ENCODE measurements at places on chromosomes 1 and 21.
A peak's percentile ranks its signal among the peaks of the same experiment; 100 is the strongest.

- peak; percentile 42 for DNase-seq
These were observed 341.8 kb downstream of the RYR2 start for GRCh38 chr1:237383791-237384190.

DNA sequence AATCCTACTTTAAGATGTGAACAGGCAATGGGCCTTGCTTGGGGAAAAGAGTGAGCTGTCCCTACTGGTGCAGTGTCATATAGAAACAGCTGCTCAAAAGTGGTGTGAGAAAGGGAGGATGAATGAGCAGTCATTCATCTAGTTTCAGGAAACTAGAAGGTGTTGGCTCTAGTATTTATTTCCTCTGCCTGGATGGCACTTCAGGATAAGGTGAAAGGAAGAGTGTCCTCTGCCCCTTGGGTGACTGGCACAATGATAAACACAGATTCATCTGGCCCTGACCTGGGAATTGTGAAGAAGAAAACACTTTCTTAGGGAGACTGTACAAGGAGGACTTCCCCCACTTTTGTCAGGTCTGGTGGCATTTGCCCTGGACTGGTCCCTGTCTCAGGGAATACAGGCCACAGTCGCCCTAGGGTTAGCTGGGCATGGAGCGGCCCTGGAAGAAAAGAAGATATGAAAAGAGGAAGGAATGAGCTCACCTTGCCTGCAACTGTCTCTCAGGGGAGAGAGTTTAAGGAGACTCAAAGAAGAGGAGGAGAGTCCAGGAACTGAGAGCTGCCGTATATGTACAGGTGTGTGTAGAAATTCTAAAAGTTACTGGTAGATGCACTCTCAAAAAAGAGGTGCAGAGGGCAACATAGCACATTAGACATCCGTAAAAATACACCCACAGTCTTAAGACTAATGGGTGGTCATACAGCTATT is 13.8 kb upstream of the NMNAT2 start:
- DNase-seq = no peak

GRCh38 chr1:100575406-100575805 is 37.5 kb downstream of the GPR88 start:
- no peak for DNase-seq

DNA sequence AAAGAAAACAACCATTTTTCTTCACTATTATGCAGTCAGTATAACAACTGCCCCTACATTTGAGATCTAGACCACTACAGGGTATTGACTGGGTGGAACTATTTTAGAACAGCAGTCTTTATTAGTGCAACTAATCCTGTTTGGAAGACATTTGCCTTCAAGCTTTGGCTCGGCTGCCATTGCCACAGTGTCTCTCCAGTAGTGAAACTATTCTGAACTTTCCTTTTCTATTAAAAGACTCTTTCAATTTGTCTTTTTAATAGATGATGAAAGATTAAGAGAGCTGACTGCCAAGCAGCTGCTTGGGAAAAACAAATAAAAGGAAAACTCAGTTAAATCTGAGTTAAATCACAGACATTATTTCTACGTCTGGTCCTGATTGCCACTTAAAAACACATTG is 49.3 kb downstream of the LPGAT1 start:
- DNase-seq = no peak

DNA sequence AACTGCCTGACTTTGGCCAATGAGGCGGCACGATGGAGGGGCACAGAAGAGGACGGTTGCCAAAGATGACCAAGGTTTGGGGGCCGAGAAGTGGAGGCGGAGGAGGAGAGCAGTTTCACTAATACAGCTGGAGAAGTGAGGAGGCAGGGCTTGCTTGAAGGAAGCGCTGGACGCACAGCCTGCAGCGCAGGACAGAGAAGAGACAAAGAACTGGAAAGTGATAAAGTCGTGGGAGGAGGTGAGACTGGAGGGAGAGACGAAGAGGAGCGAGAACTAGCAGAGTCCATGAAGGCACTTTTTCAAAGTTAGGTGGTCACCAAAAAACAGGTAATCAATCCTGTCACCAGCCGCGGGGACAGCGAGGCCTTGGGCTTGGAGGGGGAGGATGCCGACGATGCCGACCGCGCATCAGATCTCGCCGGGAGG is 771 bp downstream of the PACC1 start:
- DNase-seq = peak; percentile 65

GRCh38 chr1:208170252-208170651 is 73.9 kb downstream of the PLXNA2 start:
- no peak for DNase-seq

GRCh38 chr1:183841950-183842794 is 37.3 kb downstream of the RGL1 start:
- peak; percentile 96 for DNase-seq

DNA sequence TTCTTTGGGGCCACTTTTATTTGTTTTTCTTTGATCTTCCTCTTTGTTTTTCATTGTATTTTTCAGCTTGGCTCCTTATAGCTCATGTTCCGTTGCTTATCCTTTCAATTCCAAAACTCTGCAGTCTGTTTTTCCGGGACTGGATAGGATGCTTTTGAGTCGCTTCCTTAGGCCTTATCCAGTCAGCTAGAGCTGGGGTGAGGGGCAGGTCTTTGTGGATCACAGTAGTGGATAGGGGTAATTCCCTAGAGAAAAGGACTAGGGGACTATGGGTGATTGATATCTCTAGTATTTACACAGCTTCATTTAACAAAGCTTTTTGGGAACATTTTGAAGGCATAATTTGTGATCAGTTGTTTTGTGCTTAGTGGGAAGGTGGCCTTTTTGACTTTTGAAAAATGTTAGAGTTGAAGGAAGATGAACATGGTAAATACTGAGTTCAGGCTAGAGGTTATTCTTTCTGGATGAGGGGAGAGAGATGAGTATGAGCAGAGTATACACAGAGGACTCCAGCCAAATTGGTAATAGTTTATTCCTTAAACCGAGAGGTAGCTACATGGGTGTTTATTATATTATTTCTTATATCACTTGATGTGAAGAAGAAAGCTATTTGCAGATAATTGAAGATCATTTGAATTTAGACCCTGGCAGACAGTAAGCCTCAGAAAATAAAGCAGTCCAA is 22.5 kb downstream of the CEP350 start:
- DNase-seq = no peak

GRCh38 chr1:69639159-69639558 is 71.4 kb downstream of the LRRC7 start:
- no peak for DNase-seq

DNA sequence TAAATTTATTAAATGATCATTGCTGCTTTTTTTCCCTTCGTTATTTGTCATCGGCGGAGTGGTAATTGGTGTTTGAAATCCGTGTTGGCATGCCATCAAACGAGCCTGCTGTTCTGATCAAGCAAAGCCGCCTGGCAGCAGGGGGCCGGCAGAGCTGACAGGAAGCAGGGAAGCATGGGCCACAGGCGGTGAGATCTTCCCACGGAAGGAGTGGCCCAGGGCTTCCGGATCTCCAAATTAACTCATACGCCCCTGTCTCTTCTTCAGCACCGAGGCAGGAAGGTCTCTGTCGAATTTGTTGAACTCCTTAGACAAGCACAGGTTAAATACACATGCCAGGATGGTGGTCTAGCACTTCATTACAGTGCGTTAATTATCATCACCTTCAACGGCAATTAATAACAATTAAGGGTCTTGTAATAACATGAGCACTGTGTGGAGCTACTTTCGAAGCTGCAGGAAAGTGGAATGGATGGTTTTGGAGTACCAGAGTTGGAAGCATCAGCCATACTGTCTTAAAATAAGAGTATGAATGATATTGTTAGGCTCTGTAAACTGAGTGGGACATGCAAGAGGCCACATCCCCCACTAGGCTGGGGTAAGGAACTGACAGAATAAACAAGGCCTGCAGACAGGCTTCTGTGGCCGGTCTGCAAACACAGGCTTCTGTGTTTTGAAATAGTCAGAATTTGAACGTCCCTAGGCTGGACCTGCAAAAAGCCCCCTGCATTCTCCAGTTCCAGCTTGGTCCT is 199.4 kb upstream of the DAB1 start:
- peak; percentile 67 for DNase-seq

GRCh38 chr1:82830690-82831380 is 1030.1 kb downstream of the ADGRL2 start:
- no peak for DNase-seq

DNA sequence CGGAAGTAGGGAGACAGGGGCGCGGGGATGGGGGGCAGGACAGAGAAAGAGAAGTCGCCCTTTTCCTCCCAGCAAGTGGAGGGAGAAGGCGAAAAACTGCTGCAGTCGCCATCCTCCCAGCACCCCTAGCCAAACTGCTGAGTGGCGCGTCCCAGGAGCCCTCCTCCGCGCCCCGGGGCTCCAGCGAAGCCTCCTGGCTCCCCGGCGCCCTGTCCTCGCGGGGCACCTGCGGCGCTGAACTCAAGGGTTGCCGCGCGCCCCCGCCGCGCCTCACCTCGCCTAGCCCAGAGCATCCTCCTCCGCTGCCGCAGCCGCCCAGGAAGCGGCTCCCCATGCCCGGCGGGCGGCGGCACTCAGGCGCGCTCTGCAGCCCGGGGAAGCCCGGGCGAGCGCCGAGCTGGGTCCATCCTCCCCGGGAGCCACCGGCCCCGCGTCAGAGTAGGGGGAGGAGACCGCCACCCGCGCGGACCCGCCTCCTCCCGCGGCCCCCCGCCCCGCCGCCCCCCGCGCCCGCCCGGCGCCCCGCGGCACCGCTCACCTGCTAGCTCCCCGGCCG is at the start of gene DAB1:
DAB1 (minus strand) TSS at position 405 of the 556 bp plus-strand sequence. CDS start 133,030 bp downstream, outside the sequence.
- DNase-seq = peak; percentile 43

- peak; percentile 35 for DNase-seq
These were observed 294.2 kb downstream of the KIF26B start for GRCh38 chr1:245448975-245449431.

- peak; percentile 89 for DNase-seq
These were observed 101.5 kb downstream of the CASZ1 start for GRCh38 chr1:10694633-10695627.

DNA sequence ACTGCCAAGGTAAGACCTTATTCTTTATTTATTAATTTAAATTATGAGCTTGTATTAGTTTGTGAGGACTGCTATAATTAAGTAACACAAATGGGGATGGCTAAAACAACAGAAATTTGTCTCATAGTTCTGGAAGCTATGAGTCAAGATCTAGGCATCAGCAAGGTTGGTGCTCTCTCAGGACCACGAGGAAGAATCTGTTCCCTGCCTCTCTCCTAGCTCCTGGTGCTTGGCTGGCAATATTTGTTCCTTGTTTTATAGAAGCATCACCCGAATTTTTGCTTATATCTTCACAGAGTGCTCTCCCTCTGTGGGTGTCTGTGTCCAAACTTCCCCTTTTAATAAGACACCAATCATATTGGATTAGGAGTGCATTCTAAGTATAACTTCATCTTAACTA is 41.4 kb upstream of the CCDC190 start:
- DNase-seq = peak; percentile 84

DNA sequence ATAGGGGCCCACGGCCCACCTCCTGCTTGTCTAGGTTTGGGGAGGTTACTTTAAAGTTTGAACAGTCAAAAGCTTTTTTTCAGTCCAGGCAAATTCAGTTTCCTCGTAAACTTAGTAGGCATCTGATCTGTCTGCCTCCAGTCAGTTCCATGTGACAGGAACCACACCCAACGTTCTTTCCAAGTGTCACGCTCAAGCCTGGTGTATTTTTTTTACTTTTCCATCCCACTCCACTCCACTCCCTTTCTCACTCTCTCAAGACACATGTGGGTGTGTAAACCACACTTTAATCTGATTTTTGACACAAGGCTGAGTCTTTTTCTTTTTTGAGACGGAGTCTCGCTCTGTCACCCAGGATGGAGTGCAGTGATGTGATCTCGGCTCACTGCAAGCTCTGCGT is 60.3 kb upstream of the GPR153 start:
- DNase-seq = no peak

- peak; percentile 55 for DNase-seq
These were observed 15.2 kb downstream of the CDCP2 start for GRCh38 chr1:54137534-54138061.

DNA sequence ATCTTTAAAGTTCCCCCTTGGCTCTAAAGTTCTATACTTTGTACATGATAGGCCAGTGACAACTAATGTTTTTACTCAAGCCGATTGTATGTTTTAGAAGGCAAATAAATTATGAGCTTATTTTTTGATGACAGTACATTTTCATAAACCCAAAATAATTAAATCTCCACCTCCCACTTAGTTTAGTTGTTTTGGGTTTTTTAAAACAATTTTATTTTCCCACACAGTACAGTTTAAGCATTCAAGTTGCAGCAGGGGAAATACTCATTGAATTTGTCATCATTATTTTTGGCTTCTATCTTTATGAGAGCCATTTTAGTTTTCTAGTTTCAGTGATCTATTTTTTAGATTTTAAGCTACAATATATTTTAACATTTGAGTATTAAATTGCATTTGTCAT is 93.6 kb downstream of the OLFML2B start:
- DNase-seq = peak; percentile 71

DNA sequence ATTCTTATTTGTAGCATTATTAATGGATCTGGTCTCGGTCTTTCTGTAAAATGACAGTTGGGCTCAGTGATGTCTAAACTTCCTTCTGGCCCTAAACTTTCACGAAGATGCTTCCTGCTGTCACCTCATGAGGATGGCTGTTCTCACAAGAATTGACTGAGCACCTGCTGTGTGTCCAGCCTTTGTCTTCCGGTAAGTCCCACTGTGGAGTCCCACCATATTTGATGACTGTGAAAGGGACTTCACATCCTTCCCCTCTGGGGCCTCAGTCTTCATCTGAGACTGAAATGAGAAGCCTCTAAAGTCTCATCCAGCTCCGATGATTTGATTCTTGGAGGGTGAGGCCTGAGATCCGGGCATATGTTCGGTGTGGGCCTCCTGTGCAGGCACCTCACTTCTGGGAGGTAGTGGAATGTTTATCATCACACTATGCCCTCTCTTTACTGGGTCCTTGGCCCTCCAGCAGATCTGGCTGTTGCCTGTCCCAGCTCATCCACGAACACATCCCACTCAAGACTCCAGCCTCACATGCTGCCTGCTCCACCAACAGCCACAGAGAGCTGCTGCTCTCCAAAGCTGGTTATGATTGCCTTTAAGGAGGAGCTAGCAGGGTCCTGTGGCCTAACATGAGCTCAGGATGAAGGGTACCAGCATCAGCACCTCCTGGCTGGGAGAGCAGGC is 95.8 kb downstream of the KCNN3 start:
- no peak for DNase-seq

DNA sequence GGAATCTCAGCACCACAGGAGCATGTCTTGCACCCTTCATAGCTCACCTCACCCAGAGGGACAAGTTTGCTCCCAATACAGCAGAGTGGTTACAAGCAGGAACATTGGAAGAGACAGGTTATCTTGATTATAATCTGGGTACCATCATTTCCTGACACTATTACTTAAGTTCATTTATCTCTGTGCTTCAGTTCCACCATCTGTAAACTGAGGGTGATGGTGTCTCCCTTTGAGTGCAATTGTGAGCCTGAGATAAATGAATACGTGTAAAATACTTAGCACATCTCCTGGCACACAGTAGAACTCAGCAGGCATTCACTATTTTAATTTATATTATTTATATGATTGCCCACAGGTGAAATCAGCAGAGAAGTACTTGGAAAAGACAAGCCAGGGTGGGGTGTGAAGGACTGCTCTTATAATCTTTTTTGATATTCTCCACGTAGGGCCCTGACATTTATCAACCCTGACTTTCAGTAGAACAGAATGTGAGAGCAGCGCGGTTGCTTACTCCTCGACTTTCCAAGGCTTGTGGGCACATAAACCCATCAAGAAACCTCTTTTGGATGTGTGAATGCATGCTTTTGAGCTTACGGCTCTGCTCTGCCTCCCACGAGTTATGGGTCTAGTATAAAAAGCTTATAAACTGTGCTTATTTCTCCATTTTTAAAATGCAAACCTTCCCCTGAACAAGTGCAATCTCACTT is 34.9 kb downstream of the DUSP10 start:
- DNase-seq = no peak

All from GM23248 (cell line).